Naive thymus-derived CD4-positive, alpha-beta T cell (primary cell): ENCODE measurements at places on chromosomes 2 and 18. TPM values are rescaled to one million over a fixed set of nuclear protein-coding genes. Genes with fewer than 3 reads are reported as not detected.

- no peak for DNase-seq
These were observed 1.1 kb upstream of the LIPG start for GRCh38 chr18:49560624-49561288.

DNA sequence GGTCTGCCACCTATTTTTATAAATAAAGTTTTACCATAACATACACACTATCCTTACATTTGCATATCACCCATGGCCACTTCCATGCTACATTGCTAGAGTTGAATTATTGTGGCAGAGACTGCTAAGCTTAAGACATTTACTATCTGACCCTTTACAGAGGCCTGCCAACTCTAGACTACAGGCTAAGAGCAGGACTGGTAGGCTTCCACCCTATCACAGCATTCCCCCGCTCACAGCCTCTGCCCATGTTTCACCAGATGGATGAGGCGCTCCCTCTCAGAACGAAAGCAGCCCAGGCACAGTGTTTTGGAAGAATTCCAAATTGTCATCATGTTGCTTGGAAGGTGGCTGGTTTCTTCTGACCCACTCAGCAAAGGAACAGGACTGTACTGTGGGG lies 91.7 kb upstream of the SLC35G4 start:
- no peak for DNase-seq

GRCh38 chr18:7789856-7790552 lies 222.9 kb downstream of the PTPRM start:
- DNase-seq, result no peak

- no peak for DNase-seq
These were observed 43.9 kb downstream of the ATIC start for GRCh38 chr2:215355801-215356200.

DNA sequence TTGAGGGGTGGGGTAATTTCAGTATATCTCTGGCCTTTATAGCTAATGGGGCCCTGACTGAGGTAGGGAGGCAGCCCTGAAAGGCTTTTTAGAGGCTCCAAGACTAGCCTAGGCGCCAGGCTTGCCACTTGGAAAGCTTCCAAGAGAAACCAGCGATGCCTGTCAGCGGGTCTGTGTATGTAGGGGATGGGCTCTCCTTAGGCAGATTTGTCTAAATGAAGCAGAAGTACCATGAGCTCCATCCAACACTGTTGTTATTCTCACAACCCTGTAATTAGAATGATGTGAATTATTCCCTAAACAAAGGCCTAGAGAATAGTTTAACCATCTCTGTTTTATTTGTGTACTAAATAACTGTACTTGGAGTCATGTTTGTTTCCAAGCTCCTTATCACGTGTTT lies 138.1 kb downstream of the B3GNT2 start:
- DNase-seq, result no peak

- no peak for DNase-seq
These were observed 96.8 kb upstream of the RPRM start for GRCh38 chr2:153575171-153575853.

- no peak for DNase-seq
These were observed 42.2 kb downstream of the UPP2 start for GRCh38 chr2:158143703-158144360.

DNA sequence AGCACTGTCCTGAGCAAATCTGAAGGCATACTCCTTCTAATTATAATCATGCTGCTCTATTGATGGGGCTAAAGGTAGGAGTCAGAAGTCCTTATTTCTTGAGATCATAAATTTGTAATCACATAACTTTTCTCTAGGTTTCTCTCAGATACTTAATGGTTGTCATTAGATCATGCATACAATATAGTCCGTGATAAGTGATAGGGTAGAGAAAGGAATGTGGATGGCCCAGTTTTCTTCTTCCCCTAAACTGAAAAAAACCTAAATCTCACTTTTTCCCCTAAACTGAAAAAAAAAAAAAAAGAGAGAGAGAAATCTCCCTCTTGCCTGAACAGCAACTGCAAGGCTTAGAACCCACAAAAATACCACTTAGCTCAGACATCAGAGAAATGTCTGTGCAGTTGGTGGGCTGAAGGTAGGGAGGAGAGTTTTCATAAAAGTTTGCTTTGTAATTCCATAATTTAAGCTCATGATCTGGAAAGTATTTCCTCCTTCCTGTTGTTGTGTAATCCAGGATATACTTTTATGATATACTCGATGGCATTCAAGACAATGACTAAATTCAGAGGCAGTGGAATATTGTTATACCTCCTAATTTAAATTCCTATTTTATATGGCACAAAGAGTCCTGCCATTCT lies 79.3 kb upstream of the ITPRID2 start:
- no peak for DNase-seq

DNA sequence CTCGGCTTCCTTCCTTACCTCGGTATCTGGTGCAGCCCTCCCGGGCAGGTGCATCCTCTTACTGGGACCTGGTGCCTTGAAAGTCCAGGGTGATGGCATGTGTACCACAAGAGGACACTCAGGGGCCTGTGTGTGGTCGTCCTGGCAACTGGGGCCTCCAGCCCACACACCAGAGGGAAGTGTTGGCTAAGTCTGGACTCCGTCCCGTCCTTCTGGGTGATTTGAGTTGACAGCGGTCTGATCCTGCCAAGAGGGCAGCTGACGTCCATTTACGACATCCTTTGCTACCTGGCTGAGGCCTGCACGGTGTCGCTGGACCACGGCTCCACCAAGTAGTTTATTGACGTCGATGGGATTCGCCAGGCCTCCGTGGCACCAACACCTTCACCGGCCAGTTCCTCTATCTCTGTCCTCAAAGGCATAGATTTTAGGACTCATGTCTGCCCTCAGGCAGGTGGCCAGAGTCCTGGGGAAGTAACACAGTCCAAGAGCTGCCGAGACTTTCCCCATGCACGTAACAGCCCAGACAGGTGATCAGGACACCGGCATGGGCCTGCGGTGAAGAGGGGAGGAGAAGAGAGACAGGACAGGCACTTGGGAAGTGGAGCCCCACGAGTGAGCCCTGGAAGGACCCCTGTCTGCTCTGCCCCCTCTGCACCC lies 186.0 kb upstream of the HDAC4 start:
- no peak for DNase-seq

SMAD2 gene
- polyA plus RNA-seq, result 91.3 TPM

XDH gene
- not detected for polyA plus RNA-seq

SLC5A6 gene
- 21.7 TPM for polyA plus RNA-seq
